Thymus (tissue), 14 donors: ENCODE measurements at places on chromosomes 5 and 9. TPM values are rescaled to one million over a fixed set of nuclear protein-coding genes. Genes with fewer than 3 reads are reported as not detected.

Gene RXFP3
- not detected for polyA plus RNA-seq

Gene LURAP1L
- polyA plus RNA-seq = 6.8 TPM

Gene SPINK13
- polyA plus RNA-seq = 1.1 TPM

Gene SLC46A2
- 0.98 TPM for polyA plus RNA-seq

Gene FOXD4L3
- 0.50 TPM for polyA plus RNA-seq

Gene CAMK2A
- 0.39 TPM for polyA plus RNA-seq

Gene RGS7BP
- 0.09 TPM for polyA plus RNA-seq

Gene NSG2
- 0.41 TPM for polyA plus RNA-seq

Gene FOXD4L4
- polyA plus RNA-seq = 0.09 TPM

Gene ADGRV1
- polyA plus RNA-seq = 5.1 TPM

Gene GALNT12
- 7.3 TPM for polyA plus RNA-seq

Gene ZNF782
- polyA plus RNA-seq = 2.8 TPM

Gene ZFAND5
- polyA plus RNA-seq = 210 TPM

Gene GRXCR2
- polyA plus RNA-seq = 0.05 TPM

Gene RABGAP1
- 17.4 TPM for polyA plus RNA-seq

Gene IFNA14
- polyA plus RNA-seq = not detected

Gene ZMYND19
- polyA plus RNA-seq = 20.7 TPM

Gene PCDHA12
- not detected for polyA plus RNA-seq

Gene KCNMB1
- 2.9 TPM for polyA plus RNA-seq

Gene CDH6
- 0.87 TPM for polyA plus RNA-seq

Gene CEL
- 3.2 TPM for polyA plus RNA-seq

Gene LCP2
- polyA plus RNA-seq = 131 TPM

Gene TMEM252
- not detected for polyA plus RNA-seq

Gene ZNF354B
- 18.6 TPM for polyA plus RNA-seq

Gene SPATA9
- 0.68 TPM for polyA plus RNA-seq

Gene IL7R
- 167 TPM for polyA plus RNA-seq

Gene GFM2
- 37.2 TPM for polyA plus RNA-seq

Gene EPB41L4B
- 4.2 TPM for polyA plus RNA-seq

Gene BTNL8
- polyA plus RNA-seq = 0.46 TPM

Gene KIF4B
- 0.02 TPM for polyA plus RNA-seq

Gene GABRA6
- not detected for polyA plus RNA-seq

Gene SPINK6
- polyA plus RNA-seq = 9.9 TPM

Gene LMX1B
- polyA plus RNA-seq = 0.02 TPM

Gene CER1
- 0.07 TPM for polyA plus RNA-seq

Gene ATP10B
- polyA plus RNA-seq = 2.6 TPM

Gene CDH10
- 0.02 TPM for polyA plus RNA-seq

Gene DBH
- polyA plus RNA-seq = 0.25 TPM

Gene OMD
- polyA plus RNA-seq = 1.3 TPM

Gene SLC6A18
- polyA plus RNA-seq = 0.05 TPM

Gene CD72
- polyA plus RNA-seq = 23.6 TPM

Gene LTC4S
- polyA plus RNA-seq = 2.8 TPM

Gene DIPK1B
- 6.8 TPM for polyA plus RNA-seq

Gene PCDHB9
- 0.16 TPM for polyA plus RNA-seq

Gene MRPL36
- 73.0 TPM for polyA plus RNA-seq

Gene C6
- 0.73 TPM for polyA plus RNA-seq

Gene SPATA31D4
- polyA plus RNA-seq = 0.05 TPM

Gene JAKMIP2
- 2.6 TPM for polyA plus RNA-seq

Gene PCDHB7
- 0.11 TPM for polyA plus RNA-seq

Gene TMEM215
- 0.02 TPM for polyA plus RNA-seq
